ENCODE measurements at places on chromosomes 7 and 10.

DNA sequence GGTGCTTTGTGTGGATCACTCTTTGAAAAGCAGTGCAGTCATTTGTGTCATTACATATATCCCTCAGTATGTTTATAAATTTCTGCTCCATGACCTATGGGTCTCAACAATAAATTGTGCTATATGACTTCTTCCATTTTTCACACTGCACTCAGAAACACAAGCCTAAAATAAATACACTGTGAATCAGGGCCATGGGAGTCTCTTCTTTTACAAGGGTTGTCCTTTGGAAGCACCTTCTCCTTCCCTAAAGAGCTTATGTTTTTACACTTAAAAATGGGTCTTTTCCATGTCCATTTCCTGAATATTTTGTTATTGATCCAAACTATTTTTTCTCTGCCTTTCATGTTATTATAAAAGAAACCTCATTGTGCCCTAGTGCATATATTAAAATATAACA, 108.3 kb upstream of the MEOX2 start:
- no peak for DNase-seq

GRCh38 chr7:23075571-23075970, 30.0 kb upstream of the KLHL7 start:
- no peak for DNase-seq

- no peak for DNase-seq
Measured at GRCh38 chr10:1272079-1272776, 216.0 kb downstream of the WDR37 start.

GRCh38 chr7:133858311-133858710, 268.8 kb upstream of the LRGUK start:
- DNase-seq: no peak

- DNase-seq: no peak
Measured at GRCh38 chr10:130748409-130749057, 563.0 kb downstream of the TCERG1L start.

- DNase-seq: no peak
Measured at GRCh38 chr10:89019569-89020327, 29.1 kb downstream of the FAS start.

- no peak for DNase-seq
Measured at GRCh38 chr10:124674768-124675222, 69.4 kb downstream of the FAM53B start.

DNA sequence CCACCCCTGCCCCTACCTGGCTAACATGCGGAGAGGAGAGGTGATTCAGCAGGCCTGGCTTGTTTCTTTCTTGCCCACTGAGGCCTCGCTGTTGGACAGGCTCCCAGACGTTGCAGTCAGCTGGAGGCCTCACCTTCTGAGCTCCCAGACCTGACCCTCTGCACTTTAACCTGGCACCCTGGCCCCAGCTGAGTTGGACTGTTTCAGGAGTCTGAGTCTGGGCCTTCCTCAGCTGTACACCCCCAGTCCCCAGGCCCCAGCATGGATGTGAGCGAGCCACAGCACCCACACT, 35.0 kb downstream of the UNC5B start:
- DNase-seq: no peak

DNA sequence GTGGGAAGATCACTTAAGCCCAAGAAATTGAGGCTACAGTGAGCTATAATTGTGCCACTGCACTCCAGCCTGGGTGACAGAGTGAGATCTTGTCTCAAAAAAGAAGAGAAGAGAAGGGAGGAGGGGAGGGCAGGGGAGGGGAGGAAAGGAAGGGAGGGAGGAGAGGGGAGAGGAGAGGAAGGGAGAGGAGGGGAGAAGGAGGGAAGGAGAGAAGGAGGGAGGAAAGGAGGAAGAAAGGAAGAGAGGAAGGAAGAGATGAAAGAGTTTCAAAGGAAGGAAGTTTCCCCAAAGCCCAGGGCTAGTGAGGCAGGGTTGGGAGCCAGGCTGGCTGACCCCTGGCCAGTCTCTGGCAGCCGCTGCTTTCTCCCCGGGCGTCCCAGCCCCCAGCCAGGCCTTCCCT, 32.6 kb downstream of the EPHB4 start:
- no peak for DNase-seq

- no peak for DNase-seq
Measured at GRCh38 chr10:122484276-122485060, 23.1 kb downstream of the HTRA1 start.

- no peak for DNase-seq
Measured at GRCh38 chr10:103870516-103870915, 15.1 kb upstream of the SH3PXD2A start.

DNA sequence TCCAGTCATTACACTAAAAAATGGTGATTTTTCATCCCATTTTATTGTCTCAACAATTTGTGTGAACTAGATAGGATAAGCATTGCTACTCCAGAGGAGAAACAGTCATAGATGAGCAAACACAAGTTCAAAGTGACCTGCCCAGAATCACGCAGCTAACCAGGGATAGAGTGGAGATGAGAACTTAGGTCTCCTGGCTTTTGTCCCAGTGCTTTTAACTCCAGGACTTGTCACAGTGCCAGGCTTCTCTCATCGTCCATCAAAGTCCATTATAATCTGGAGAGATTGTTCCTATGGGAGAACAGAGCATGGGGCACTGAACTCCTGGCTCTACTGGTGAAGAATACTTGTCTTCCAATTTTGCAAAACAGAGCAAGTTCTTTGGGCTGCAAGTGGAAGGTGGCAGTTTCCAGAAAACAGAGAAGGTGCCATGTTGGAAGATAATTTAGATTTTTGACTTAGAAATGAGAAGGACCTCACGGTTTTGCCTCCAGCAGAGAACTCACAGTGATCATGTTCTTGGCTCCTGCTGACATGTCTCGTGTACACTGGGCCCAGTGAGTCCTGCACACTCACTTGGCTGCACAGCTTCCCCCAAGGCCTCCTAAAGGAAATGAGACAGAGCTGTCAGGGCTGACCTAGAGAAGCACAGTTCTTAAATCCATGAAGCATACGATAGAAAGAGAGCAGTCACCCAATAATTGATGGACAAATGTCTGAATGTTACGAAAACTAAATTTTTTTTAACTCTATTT, 322.9 kb upstream of the NRP1 start:
- no peak for DNase-seq

DNA sequence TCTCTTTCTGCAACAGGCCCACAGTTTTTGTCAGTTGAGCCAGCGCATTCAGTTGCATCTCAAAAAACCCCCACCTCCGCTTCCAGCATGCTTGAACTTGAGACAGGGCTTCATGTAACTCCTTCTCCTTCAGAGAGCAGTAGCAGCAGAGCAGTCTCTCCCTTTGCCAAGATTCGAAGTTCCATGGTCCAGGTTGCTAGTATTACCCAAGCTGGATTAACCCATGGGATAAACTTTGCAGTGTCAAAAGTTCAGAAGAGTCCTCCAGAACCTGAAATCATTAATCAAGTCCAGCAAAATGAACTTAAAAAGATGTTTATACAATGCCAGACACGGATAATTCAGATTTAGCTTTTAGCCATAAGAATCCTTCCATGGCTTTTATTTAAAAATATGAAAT, 45.2 kb downstream of the MCMBP start:
- no peak for DNase-seq

DNA sequence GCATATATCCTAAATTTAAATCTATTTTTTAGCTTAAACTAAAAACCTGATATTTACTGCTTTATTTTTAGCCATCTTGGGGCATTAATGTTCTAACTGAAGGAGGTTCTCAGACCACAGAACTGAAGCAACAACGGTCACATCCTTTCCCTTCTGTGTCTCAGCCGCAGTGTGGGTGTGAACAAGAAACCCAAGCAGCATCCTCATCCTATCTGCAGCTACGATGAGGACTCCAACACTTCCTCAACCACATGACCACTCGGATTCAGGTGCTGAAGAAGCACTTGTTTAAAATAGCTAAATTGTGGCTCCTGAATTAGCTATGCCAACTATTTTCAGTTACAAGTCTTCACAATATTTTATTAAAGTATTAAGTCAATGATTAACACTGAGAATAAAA, 5.3 kb downstream of the ESYT2 start:
- no peak for DNase-seq

DNA sequence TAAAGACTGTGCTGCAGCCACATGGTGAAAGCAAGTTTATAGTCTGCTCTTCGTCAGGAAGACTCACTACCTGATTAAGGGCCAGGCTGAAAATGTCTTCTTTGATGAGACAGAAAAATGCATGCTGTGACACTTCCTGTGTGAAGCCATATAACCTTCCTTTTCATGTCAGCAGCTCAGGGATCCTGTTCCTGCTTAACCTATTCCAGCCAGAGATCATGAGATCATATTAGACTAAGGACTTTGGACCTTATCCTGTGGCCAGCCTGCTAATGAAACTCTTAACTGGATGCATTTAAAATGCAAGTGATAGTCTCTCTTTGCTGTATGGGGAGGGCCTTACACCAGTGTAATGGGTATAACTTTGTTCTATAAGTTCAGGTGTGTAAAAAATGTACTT, 165.2 kb downstream of the PTEN start:
- no peak for DNase-seq

DNA sequence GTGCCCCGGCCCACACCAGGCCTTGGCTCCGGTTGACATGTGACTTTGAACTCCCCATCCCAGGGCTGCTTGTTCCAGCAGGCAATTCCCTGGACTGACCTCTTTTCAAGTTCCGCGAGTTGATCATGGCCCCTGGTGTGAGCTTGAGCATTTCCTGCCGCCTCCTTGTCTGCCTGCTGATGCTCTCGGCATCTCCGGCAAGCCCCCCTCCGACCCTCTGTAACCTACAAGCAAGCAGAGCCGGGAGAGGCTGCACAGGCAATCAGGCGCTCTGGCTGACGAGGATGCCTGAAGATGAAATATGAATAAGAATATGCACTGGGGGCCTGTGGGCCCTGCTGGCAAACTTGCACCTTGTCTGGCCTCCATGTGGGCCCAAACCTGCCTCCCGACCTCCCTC, 304.9 kb upstream of the MKI67 start:
- no peak for DNase-seq
